CD4-positive, alpha-beta memory T cell (primary cell): ENCODE measurements at places on chromosomes 2 and 18.
A peak's percentile ranks its signal among the peaks of the same experiment; 100 is the strongest.

DNA sequence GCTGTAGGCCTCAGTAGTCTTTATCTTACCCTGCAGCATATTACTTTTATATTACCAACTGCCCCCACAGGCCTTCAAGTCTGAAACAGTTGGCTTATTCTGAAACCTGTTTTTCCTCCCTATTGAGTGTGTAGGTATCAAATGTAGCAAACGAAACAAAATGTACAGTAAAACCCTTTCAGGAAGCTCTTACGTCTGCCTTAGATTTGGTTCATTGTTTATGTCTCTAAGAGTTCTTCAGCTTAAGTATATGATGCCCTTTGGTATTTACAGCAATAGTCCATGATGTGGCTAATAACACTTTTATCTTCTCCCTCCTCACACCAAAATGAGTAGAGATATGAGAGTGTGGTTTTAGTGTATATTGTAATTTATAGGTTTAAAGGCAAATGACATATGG is 108.8 kb downstream of the DOCK10 start:
- no peak for DNase-seq

GRCh38 chr2:80112790-80113189 is 191.8 kb downstream of the LRRTM1 start:
- DNase-seq, result no peak

- no peak for DNase-seq
These were observed 1.4 kb upstream of the CD226 start for GRCh38 chr18:69948919-69949537.

DNA sequence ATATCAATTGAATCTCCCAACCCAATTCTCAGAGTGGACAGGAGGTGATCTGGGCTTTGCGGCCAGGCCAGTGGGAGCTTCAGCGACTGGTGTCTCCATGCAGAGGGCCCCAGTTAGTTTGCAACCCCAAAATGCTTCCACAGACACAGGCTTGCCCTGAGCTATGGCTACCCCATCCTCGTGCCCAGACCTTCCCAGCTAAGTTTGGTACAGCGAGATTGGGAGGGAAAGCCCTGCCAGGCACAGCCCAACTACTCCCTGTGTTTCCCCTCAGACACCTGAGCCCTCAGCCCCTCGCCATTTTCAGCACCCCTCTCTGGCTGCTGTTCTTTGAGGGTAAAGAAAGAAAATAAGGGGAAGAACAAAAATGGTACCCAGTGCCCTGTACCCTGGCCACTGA is 142.9 kb downstream of the TNS1 start:
- no peak for DNase-seq

DNA sequence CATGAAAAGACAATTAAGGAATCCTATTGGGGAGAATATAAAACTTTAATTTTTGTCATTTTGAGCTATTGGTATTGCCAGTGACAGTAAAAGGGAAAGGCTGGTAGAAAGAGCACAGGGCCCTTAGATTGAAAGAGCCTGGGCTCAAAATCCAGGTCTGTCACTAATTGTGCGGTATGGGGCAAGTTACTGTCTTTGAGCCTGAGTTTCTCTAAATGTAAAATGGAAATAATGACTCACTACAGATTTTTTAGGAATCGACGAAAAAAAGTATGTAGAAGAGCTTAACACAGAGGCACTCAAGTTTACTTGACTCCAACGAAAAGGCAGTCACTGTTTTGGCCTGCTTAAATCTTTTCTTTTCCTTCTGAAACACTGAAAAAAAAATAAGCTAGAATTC is 7.0 kb downstream of the NDUFV2 start:
- no peak for DNase-seq

DNA sequence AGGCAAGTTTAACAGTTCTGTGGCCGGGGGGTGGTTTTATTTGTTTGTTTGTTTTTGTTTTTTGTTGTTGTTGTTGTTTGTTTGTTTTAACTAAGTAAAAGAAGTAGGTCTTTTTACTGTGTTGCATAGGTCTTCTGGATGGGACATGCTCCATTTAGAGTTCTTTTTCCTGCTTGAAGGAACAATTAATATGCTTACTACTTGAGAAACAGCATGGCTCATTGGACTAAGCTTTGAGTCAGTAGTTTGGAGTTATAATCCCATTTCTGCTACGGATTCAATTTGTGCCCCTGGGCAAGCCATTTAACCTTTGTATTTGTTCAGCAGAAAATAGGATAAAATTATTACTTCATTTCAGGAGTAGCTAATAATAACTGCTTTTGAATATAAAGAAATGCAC is 8.7 kb upstream of the ACVR2A start:
- DNase-seq, result no peak

GRCh38 chr18:13240060-13240725 is 21.6 kb downstream of the LDLRAD4 start:
- DNase-seq, result no peak

- no peak for DNase-seq
These were observed 108.6 kb downstream of the STRN start for GRCh38 chr2:36857713-36858112.

DNA sequence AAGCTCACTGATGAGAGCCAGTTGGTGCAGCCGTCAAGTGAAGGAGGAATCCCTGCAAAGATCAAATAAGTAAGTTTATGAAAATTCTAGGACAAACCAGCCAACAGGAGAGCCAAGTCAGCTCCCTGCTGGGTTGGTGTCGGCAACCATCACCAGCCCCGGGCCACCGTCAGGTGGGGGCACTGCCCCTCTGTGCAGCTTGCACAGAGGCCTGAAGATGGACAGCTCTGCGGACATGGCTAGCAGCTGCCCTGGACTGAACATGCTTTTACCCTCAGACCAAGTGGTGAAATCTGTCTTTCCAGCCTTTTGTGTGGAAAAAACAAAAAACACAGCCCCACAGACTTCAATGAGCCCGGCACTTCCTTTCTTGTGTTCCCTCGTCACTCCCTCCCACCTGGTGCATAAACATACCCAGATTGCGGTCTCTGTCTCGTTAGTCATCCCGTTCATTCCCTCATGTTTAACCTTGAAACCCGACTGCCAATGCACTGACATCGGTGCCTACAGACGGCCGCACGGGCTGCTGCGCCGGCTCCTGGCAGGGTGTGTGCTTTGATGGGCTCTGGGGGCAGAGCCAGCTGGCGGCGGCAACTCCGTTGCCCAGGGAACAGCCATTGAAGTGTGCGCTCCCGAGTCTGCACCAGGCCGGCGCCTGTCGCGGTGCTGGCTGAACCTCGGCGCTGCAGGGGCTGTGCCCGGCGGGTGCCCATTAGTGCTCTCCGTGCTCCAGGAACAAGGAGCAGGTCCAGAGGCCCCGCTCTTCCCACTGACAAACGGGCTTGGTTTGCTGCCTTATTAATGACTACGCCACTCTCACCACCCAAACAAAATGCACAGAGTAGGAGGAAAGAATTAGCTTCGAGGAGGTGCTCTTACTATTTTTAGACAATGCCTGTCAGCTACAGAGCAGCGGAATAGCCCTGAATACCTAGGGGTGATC is 95.3 kb downstream of the EIPR1 start:
- DNase-seq, result no peak

DNA sequence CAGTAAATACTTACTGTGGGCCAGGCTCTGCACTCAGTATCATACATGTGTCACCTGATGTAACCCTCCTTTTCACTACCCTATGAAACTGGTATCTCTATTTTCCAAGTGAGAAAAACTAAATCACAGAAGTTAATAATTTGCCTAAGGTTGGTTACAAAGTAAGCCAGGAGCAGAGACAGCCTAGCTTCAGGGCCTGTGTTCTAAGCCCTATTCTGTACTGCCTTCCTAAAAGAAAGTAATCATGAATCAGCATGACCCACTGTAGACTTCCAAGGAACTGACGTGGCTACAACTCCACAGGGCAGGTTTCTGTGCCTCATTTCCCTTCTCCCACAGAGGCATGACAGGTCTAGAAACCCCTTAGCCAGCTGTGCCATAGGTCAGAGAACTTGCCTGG is 14.3 kb downstream of the ZNF142 start:
- no peak for DNase-seq

DNA sequence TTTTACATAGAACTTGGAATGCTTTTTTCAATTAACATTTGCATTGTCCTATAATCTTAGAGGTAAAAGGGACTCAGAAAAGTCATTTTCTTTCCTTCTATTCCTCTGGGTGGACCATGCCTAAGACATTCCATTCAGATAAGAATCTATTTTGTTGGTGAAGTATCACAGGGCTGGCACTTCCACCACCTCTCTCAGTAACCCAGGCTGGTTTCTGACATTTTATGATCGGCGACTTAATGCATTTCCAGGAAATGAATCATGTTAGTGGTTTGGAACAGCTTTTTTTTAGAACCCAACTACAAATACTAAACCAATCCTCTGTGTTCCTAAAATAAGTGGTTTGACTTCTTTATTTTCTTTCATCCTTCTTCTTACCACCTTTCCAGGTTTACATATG is 27.0 kb downstream of the GAD1 start:
- no peak for DNase-seq

- no peak for DNase-seq
These were observed 17.5 kb upstream of the IL36G start for GRCh38 chr2:112960230-112960825.

GRCh38 chr2:200862532-200863000 is 1.9 kb downstream of the CLK1 start:
- peak; percentile 65 for DNase-seq

- no peak for DNase-seq
These were observed 112.2 kb upstream of the MEIS1 start for GRCh38 chr2:66322506-66323260.

DNA sequence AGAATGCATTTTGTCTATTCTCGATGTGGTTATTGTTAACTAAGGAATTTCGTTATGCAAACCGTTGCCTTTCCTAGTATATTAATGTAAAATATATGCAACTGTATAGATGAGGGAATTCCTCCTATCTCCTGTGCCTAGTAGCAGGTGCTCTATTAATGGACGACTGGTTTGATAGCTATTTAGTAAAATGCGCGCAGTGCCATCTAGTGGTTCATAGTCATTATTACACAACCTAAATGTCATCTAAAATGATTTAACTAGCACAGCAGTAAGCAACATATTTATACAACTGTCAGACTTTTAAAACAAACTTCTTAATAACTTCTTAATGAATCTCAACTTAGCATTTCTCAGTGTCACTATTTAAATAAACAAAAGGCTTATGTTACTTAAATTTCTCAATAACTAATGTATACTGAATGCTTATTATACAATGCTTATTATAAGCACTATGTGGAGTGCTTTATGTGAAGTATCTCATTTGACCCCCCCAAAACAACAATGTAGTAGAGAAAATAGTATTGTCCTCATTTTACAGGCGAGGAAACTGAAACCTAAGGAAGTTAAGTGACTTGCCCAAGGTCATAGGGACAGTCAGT is 77.9 kb downstream of the DTNA start:
- DNase-seq, result no peak

- DNase-seq, result no peak
These were observed 521.0 kb upstream of the NRP2 start for GRCh38 chr2:205161156-205161839.

DNA sequence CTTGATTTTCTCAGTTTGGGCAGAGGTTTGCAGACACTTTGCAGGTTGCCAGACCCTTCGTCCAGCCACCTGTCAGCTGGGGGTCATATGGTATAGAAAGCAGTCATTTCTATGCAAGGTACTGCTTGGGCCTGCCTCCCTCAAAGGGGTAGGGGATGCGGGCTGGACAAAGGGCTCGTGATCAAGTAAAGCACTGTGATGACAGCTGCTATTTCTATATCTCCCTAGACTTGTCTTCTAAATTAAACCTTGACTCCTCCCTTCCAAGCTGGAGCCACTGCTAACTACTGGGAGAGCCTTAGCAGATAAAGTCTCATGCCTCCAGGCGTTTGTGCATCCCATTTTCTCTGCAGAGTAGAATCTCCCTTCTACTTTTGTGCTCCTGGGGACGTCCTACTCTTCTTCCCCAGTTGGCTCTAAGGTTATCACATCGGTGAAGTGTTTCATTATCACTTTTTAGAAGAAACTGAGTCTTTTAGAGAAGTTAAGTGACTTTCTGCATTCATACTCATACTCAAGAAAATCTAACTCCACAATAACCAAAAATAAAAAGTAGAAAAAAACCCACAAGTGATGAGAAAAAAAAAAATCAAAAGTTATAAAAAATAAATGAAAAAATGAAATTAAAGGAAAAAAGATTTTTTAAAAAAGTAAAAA is 710 bp upstream of the XRCC5 start:
- no peak for DNase-seq

DNA sequence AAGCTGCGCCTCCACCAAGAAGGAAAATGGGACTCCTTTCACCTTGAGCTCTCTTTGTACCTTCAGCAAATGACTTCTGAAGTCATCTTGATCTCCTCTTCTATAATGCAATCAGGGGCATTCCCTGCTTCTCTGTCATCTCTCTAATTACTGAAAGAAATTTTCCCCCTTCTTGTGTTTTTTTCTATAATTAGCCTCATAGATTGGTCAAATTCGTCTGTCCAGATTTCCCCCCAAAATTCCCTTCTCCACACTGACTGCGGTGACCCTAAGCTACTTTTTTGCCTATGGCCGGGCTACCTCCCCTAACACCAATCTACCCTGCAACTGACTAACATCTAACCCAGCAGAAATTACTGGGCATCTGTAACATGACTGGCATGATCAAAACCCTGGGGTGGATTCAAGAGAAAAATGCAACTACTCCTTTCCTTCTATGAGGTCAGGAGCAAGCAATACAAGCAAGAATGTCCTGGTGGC is 168.6 kb downstream of the BCL2 start:
- DNase-seq, result no peak

DNA sequence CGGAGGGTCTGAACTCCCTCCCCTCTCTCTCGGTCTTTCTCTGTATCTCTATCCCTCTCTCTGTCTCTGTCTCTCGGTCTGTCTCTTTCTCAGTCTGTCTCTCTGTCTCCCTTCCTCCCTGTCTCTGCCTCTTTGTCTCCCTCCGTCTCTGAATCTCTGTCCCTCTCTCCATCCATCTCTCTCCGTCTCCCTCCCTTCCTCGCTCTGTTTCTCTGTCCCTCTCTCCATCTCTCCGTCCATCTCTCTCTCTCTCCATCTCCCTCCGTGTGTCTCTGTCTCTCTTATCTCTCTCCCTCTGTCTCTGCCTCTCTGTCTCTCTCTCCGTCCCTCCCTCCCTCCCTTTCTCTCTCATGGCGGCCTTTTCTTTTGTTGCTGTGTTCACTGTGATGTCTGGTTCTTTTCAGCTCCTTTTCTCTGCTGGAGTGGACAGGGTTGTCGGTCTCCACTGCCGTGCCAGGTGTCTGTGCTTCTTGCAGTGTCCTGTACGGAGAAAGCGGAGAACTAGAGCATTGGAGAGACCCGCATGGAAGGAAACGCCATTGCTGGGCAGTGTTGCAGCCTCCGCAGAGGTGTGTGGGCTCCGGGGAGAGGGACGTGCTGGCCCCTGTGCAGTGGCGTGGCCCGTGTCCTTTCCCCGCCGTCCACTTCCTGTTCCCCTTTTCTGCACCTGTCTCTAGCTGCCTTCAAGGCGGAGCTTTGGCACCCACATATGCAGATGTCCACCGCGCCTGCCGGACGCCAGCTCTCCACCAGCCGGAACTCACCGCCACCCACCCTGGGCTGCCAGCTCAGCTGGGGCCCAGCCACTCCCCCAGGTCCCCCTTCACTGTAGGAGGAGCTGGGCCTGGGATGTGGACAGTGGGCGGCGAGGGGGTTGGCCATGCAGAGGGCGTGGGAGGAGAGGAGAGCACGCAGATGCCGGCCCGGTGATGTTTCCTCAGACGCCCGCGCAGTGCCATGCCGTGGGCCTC is 113.1 kb downstream of the NFATC1 start:
- no peak for DNase-seq
